M059J (cell line): ENCODE measurements at places on chromosomes 1 and 21. TPM values are rescaled to one million over a fixed set of nuclear protein-coding genes. Genes with fewer than 3 reads are reported as not detected.

Gene FCRL6
- total RNA-seq: not detected in 2 replicates

- DNase-seq: no peak
Measured at GRCh38 chr1:114803001-114803400, 22.5 kb upstream of the SIKE1 start.

DNA sequence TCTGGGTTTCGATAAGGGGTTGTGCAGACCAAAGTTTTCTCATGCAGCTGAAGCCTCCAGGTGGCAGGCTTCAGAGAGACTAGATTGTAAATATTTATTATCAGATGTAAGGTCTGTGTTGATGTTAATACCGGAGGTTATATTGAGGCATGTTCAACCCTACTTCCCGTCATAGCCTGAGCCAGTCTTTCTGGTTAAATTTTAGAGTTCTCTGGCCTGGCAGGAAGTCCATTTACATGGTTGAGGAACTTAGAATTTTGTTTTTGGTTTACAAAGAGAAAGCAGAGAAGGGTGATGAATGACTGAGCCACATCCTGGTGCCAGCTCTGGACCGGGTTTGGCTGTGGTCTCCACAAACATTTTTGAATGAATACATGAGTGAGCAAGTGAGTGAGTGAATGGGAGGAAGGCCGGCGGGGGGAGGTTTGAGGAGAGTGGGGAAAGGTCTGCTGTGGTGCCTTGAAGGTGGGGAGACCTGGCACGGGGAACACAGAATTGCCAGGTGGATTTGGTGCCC, 218.5 kb downstream of the DISC1 start:
- DNase-seq: peak; percentile 77

GRCh38 chr1:110686188-110686587, 11.4 kb upstream of the KCNA3 start:
- DNase-seq: peak; percentile 5

- peak; percentile 50 for DNase-seq
Measured at GRCh38 chr1:183331091-183331742, 87.0 kb downstream of the NMNAT2 start.

Gene RPAP2
- total RNA-seq: 13.2 and 22.2 TPM in 2 replicates

DNA sequence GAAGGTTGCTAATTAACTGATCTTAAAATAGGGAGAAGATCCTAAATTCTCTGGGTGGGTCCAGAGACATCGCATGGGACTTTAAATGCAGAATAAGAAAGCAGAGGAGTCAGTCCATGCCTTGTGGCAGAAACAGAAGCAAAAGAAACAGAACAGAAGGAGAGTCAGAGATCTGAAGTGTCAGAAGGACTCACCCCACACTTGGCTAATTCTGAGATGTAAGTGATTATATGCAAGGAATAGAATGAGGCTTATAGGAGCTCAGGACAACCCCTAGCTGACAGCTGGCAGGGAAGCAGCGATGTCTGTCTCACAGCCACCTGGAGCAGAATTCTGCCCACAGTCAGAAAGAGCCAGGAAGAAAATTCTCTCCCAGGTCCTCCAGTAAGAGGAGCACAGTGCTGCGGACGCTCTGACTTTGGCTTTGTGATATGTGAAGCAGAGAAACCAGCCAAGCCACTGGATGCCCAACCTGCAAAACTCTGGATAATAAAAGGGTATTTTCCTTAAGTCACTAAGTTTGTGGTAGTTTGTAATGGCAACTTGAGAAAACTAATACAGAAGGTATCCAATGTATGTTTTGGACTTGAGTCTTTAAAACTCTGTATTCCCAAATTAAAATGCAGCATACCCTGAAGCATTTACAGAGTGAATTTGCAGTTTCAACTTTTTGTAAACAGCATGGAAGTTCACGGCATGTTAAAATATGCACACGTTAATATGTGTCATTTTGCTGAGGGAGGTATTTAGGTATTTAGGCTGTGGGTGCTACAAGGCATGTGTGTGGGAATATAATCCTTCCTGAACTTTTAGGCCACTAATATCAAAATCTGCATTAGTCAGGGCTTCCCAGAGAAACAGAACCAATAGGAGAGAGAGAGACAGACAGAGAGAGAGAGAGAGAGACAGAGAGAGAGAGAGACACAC, 388.5 kb downstream of the PCP4 start:
- no peak for DNase-seq

Gene B3GALT5
- total RNA-seq: 1.3 and 1.8 TPM in 2 replicates

GRCh38 chr1:240831922-240832321, 220.0 kb upstream of the GREM2 start:
- DNase-seq: peak; percentile 26

DNA sequence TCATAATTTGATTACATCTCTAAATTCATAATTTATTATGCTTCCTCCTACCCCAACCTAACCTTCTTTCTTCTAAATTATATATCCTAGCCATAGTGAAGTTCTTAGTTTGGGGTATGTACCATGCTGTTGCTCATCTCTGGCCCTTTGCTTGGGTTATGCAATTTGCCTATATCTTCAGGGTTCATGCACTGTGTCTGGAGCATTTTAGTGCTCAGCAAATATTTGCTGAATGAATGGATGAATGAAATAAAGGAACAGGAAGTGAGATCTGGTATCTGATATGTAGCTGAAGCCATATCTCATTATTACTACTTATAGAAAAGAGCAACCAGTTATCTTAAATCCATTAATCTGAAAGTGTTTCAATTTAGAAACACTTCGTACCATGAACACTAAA, 137.6 kb downstream of the GPATCH2 start:
- DNase-seq: no peak

Gene HCRTR1
- not detected in 2 replicates for total RNA-seq

DNA sequence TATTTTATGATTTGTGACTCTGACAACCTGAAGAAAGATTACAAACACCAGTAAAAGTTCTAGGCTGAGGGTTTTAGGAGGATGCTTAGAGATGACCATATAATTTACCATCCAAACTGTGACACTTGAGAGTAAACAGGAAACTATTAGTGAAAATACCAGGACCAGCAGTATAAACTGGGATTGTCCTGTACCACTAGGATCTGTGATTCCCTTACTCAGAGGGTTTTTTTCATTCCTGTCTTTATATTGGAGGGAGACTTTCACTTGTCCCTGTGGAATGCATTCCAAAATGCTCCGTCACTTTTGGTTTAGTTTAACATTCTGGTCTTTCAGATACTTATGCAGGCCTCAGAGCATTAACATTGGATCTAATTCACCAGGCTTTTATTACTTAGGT, 482.9 kb downstream of the PTBP2 start:
- DNase-seq: peak; percentile 64

DNA sequence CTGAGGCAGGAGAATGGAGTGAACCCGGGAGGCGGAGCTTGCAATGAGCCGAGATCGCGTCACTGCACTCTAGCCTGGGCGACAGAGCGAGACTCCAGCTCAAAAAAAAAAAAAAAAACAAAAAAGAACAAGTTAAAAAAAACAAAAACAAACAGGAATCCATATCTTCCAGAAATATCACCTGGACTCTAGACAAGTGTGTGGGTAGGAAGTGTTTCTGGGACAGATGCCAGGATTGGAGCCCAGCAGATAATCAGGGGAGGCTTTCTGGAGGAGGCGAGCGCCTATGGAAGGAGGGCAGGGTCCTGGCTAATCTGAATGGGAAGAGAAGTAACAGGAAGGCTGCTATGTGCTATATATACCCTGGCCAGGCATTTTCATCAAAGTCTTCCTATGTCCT, 43.6 kb upstream of the SYNC start:
- no peak for DNase-seq

DNA sequence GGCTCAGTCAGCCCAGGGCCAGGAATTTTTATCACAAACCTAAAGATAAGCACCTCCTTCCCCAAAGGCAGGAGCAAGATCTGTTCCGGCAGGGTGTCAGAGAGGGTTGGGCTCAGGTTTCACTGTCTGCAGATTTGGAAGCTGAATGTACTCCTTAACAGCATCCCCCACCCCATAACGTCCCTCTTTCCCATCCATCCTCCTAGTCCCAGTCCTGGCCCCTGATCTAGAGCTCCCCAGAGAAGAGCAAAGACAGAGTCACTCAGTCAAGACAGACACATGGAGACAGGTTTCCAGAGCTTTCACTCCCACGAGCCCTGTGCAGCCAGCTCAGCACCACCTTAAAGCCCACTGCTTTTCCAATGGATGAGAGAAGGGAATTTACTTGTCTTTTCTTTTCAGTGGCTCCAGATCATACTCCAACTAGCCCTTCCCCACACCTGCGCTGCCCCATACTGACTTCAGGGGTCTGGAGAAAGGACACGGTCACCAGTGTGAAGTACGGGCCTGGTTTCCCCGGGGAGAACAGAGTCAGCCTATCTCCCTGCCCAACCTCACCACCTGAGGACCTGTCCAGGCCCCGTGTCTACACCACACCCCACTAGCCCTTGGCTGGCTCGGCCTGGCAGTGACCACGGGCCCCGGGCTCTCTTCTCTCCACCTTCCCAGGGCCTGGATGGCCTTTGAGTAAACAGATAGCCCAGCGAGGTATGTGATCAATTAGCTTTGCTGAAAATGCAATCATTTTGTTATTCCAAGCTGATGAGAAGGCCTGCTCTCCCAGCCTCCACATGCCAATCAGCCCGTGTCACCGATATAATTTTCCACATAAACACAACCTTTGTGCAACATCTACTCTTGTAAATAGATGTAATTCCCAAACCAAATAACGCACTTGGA, 249.1 kb downstream of the FOXD2 start:
- DNase-seq: no peak

- DNase-seq: no peak
Measured at GRCh38 chr1:9670085-9670484, 18.6 kb downstream of the PIK3CD start.

- DNase-seq: peak; percentile 37
Measured at GRCh38 chr1:3774946-3775489, 2.5 kb downstream of the SMIM1 start.

Gene ATP1A4
- not detected in 2 replicates for total RNA-seq

- no peak for DNase-seq
Measured at GRCh38 chr1:8443558-8444194, 125.8 kb downstream of the SLC45A1 start.

GRCh38 chr21:31666445-31667010, 7.0 kb downstream of the SOD1 start:
- DNase-seq: no peak

Gene AUNIP
- total RNA-seq: 7.1 and 9.1 TPM in 2 replicates

Gene C1orf56
- total RNA-seq: 2.3 and 3.6 TPM in 2 replicates

Gene NBPF11
- total RNA-seq: 1.9 and 3.4 TPM in 2 replicates

DNA sequence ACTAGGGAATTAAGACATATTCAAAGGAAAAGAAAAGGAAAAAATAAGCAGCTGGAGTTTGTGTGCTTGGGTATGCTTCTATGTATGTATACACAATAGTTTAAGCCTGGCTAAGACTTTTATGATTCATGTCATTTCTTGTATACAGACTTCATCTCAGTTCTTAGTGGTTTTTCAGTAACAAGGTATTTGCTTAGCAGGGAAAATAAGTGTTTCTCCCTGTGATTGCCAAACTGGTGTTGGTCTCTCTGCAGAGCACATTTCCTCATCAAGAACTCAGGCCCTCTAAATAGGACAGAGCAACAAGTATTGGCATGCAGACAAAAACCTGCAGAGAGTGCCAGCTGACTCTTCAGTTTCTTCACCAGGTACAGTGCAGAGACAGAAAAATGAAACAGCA, 484.4 kb upstream of the ZRANB2 start:
- no peak for DNase-seq

- peak; percentile 7 for DNase-seq
Measured at GRCh38 chr1:215824245-215824644, 257.1 kb downstream of the KCTD3 start.

DNA sequence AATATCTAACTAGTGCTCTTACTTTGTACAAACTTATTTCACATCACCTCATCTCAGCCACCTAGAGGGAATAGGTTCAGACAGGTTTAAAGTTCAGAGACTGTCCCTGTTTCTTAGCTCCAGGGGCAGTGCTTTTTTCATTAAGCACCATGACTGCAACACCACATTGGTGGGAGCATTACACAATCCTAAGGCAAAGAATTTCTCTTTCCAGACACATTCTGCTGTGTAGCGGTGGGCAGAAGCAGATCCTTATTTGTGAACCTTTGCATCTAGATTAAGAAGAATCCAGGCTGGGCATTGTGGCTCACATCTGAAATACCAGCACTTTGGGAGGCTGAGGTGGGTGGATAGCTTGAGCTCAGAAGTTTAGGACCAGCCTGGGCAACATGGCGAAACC, 16.1 kb downstream of the LCA5L start:
- DNase-seq: no peak

Gene PRAMEF10
- total RNA-seq: not detected in 2 replicates

GRCh38 chr1:3515774-3516480, 61.5 kb downstream of the ARHGEF16 start:
- peak; percentile 90 for DNase-seq

Gene CRP
- not detected in 2 replicates for total RNA-seq

Gene CD1D
- total RNA-seq: 0.34 TPM in 1 of 2 replicates, not detected in the other

Gene LCE1E
- not detected in 2 replicates for total RNA-seq

- DNase-seq: peak; percentile 77
Measured at GRCh38 chr1:164644774-164645644, 86.0 kb downstream of the PBX1 start.

- peak; percentile 96 for DNase-seq
Measured at GRCh38 chr1:108503062-108503733, 53.1 kb downstream of the NBPF6 start.

Gene LEFTY2
- total RNA-seq: not detected in 2 replicates

DNA sequence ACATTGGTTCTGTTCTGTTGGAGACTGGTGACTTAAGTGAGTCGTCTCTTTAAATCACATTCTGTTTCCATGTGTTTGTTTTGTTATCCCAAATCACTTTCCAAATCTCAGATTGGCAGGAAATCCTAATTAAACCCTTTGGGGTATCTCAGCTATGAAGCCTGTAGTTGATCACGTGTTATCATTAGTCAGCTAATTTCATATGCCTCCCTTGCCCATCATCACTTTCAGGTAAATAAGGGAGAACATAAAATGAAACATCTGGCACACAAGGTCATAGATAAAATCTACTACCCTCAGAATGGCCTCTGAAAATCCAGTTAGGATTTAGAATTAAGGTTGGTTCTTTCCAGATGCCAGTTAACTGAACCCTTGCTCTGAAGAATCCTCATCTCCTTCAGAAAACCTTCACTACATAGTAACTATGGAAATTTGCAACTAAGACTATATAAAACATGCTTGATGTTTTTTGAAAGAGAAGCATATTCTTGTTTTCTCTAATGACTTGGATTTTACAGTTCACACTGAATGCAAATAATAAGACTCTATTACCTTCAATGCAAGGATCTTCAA, 401.5 kb downstream of the DSCAM start:
- DNase-seq: no peak

- peak; percentile 92 for DNase-seq
Measured at GRCh38 chr1:168466092-168466713, 77.6 kb downstream of the XCL2 start.

GRCh38 chr1:218049641-218050040, 235.5 kb upstream of the RRP15 start:
- no peak for DNase-seq

- no peak for DNase-seq
Measured at GRCh38 chr1:96815914-96816313, 94.3 kb downstream of the PTBP2 start.

GRCh38 chr1:226304291-226304955, 4.5 kb downstream of the LIN9 start:
- no peak for DNase-seq

GRCh38 chr1:41842326-41842725, 76.4 kb downstream of the HIVEP3 start:
- DNase-seq: no peak

- no peak for DNase-seq
Measured at GRCh38 chr1:8886589-8886988, 8.1 kb upstream of the ENO1 start.
